ENCODE measurements at places on chromosomes 2 and 18.

DNA sequence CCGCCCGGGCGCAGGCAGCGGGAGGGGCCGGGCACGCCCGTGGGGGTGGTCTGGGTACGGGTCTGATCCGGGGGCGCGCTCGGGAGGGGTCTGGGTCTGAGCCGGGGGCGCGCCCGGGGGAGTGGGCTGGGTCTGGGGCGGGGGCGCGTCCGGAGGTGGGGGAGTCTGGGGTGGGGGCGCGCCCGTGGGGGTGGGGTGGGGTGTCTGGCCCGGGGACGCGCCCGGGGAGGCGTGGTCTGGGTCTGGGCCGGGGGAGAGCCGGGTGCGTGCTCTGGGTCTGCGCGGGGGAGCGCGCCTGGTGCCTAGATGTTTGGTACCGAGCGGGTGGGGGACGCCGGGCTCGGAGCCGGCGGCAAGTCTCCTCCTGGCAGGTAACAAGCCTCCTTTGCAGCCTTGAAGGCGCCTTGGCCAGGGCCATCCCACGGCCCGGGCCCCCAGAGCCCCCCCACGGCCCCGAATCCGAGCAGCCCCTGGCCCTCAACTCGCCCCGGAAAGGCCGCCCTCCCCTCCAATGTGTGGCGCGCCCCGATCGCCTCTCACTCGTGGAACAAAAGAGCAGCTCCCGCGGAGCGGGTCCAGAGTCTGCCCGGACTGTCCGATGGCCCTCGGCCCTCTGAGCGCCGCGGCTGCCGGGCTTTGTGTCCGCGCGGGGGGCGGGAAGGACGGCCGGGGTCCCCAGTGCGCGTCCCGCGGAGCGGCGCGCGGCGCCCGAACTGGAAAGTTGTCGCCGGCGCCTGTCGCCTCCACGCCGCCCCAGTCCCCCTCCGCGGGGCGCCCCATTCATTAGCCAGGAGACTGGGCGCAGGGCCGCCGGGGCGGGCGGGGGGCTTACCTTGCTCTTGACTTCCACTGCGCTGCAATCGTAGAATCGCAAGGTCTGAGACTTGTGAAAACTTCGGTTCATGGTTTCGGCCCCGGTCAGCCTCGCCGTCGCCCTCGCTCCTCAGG, 595 bp downstream of the PARD6G start:
- DNase-seq: peak; percentile 47

DNA sequence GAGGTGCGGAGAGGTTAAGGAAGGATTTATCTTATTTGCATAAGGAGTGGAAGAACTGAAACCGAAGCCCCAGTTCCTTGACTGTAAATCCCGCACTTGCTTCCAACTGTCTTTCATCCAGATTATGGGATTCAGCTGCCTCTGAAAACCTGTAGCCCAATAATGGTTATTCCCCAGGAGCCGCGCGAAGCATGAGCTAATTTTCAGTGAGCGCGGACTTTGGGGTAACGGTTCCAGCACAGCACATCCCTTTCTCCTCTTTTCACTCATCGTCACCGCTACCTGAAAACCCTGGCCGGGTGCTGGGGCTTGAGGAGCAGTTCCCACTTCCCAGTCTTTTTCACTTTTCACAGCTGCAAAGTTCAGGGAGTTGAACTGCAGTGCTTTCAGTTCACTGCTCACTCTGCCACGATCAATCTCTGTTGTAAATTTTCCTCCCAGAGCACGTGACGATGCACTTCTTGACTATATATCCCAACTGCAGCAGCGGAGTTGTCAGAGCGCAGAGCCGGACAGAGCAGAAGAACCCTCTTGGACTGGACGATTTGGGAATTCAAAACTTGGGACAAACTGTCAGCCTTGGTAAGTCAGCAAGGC, at the start of gene KCNE4:
TSS of gene KCNE4 (plus strand) at position 498 of the 597 bp plus-strand sequence. CDS start 641 bp downstream, outside the sequence.
- DNase-seq: no peak

GRCh38 chr18:41798879-41799278, 156.2 kb upstream of the PIK3C3 start:
- no peak for DNase-seq

DNA sequence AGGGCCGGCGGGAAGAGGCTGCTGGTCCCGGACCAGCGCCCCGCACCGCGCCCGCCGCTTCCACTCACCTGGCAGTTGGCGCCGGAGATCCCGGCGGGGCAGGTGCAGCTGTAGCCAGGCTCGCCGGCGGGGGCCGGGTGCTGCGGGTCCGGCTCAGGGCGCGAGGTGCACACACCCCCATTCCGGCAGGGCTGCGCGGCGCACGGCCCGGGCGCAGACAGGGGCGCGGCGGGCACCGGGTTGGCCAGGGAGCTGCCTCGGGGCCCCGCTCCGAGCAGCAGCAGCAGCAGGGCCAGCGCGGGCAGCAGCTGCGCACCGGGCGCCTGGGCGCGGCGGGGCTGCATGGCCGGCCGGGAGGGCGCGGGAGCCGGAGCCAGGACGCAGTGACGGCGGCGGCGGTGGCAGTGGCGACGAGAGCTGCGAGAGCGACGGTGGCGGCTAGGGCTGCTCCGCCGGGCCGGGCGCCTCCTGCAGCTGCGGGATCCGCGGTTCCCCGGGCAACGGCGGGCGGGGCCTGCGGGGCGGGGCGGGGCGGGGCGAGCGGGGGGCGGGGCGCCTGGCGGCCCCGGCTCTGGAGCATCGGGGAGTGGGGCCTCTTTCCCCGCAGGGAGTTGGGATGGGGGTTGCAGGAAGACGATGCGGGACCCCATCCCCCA, at the start of gene DNER:
TSS of gene DNER (minus strand) at position 476 of the 656 bp plus-strand sequence. CDS start at position 344, 132 bp downstream.
- no peak for DNase-seq

DNA sequence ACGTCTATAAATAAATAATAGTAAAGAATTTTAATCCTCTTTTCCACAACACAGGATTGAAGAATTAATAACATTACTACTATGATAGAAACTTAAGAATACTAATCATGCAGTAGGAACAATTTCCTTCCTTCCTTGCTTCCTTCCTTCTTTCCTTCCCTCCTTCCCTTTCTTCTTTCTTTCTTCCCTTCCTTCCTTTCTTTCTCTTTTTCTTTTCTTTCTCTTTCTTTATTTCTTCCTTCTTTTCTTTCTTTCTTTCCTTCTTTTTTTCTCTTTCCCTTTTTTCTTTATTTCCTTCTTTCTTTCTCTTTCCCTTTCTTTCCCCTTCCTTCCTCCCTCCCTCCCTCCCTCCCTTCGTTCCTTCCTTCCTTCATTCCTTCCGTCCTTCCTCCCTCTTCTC, 77.6 kb downstream of the SCN3A start:
- DNase-seq: no peak

DNA sequence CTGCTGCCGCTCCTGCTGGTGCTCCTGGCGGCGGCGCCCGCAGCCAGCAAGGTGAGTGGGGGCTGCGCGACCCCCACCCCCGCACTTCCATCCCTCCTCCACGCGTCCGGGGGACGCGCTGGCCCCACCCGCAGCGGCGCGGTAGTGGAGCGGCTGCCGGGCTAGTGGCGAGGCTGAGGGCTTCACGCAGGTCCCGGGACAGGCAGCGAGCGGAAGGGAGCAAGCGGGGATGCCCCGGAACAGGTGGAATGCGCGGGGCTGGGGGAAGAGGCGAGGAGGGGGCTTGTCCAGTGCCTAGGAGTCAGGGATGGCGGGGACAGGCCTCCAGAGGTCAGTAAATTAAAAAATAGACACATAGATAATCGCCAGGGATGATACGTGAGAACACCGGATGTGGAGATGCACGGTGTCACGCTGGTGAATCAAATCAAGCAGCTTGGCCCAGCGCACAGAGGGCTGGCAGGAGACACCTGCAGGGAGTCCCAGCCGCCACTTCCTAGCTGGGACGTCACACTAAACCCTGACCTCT, 403 bp downstream of the COL4A3 start:
- DNase-seq: no peak

- DNase-seq: no peak
Observed at GRCh38 chr2:196702641-196703040, 63.1 kb downstream of the CCDC150 start.

- no peak for DNase-seq
Observed at GRCh38 chr2:199259671-199260070, 198.1 kb downstream of the SATB2 start.

DNA sequence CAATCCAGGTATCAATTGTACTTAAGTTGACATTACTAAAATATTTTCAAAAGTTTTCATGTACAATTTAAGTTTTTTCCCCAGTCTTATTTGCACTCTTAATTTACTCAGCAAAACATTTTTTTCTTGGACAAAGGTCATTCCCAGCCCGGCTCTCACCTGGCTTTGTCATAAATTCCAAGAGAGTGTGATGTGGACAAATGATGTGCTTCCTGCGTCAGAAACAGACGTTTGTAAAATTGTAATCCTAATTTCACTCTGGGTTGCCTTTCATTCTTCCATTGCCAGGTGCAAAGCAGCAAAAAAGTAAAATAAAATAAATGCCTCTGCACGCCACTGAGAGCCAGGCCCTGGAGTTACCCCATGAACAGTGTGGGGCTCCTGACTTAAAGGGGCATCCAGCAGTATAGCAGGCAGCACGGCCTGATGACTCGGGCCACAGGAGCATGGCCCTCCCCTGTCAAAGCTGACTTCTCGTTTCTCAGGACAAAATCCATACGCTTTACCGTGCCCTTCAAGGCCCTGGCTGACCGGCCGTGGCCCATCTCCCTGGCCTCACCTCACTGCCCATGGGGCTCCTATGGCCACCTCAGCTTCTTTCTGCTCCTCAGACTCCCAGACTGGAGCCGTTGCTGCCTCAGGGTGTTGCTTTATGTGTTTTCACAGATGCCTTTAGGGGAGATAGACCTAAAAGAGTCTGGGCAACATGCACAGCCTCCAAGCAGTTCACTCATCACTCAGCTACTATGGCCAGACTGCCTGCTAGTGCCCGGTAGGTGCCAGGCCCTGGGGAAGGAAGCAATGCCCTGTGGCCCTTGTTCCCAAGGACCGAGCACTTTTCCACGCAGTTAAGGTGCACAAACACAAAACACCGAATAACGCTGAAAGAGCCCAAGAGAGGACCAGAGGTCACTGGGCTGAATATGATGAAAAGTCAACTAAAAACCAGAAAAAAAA, 7.6 kb upstream of the TMEM185B start:
- DNase-seq: no peak

GRCh38 chr2:134227666-134228065, 26.2 kb upstream of the MGAT5 start:
- no peak for DNase-seq

- DNase-seq: no peak
Observed at GRCh38 chr2:44168681-44169154, at the start of gene PPM1B. TSS of gene PPM1B (plus strand) at chr2:44168875. CDS start at chr2:44201200, 32,325 bp downstream.

DNA sequence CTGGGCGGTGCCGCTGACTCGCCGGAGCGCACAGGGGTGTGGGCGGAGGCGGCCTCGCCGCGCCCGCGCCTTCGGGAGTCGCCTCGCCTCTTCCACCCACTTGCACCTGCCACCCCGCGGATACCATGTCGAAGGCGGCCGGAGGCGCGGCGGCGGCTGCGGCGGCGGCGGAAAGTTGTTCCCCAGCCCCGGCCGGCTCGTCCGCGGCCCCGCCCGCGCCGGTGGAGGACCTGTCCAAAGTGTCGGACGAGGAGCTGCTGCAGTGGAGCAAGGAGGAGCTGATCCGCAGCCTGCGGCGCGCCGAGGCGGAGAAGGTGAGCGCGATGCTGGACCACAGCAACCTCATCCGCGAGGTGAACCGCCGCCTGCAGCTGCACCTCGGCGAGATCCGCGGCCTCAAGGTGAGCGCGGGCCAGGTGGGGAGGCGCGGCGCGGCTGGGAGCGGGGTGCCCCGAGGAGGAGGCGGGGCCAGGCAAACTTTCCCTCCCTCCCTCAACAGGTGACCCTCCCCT, 766 bp downstream of the CCDC85A start:
- DNase-seq: no peak

DNA sequence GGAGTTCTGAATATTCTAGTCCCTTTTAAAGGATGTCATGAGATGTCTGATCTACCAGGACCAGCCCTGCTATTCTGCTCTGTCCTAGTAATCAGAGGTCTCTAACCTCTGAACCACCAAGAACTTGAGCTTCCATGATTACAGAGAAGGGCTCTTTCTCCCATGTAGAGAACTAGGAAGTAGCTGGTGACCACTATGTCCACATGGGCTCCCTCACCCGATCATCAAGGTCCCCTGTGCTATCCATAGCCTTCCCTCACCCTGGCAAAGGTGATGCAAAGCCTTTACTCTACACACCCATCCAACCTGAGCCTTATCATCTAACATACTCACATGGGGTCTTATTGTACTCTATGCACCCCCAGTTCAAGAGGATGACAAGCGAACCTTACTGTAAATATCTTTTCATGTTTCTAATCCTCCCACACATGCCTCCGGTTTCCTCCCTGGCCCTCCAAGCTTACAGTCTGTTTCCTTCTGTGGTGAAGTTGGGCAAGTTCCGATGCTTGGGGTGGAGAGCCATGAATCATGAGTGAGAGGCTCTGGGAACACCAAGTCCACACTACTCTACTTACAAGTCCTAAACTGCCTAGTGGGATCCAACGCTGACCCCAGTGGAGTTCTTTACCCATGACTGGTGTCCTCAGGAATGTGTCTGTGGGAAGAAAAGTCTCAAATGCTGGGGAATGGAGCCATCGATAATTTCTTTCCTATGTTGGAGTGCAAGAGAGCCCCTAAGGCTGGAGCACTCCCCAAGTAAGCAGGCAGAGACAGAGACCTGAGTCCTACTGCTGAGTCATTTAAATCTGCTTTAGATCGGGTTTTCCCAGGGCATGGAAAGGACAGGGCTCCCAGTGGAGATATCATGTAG, 73.3 kb upstream of the KLF7 start:
- no peak for DNase-seq

Data from NCI-H1694 (cell line).